ENCODE measurements at places on chromosomes 1 and 21.
A peak's percentile ranks its signal among the peaks of the same experiment; 100 is the strongest.

DNA sequence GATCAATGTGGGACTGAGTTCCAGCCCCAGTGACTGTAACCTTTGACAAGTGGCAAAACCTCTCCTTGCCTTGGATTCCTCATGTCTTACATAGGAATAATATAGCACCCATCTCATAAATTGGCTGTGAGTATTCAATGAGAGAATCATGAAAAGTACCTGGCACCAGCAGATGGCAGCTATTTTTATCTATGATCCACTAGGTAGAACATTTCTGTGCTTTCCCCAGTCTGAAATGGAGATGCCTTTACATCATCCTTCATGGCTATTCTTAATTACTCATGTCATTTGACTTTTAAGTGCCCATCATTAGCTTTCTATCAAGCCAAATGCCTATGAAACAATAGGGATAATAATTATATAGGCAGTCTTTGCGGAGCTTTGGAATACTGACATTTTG is 130.1 kb downstream of the TGFB2 start:
- DNase-seq: no peak

GRCh38 chr21:41482301-41482700 is 25.7 kb downstream of the TMPRSS2 start:
- DNase-seq: no peak

- no peak for DNase-seq
Measured at GRCh38 chr1:39174390-39175081, 30.0 kb upstream of the MACF1 start.

DNA sequence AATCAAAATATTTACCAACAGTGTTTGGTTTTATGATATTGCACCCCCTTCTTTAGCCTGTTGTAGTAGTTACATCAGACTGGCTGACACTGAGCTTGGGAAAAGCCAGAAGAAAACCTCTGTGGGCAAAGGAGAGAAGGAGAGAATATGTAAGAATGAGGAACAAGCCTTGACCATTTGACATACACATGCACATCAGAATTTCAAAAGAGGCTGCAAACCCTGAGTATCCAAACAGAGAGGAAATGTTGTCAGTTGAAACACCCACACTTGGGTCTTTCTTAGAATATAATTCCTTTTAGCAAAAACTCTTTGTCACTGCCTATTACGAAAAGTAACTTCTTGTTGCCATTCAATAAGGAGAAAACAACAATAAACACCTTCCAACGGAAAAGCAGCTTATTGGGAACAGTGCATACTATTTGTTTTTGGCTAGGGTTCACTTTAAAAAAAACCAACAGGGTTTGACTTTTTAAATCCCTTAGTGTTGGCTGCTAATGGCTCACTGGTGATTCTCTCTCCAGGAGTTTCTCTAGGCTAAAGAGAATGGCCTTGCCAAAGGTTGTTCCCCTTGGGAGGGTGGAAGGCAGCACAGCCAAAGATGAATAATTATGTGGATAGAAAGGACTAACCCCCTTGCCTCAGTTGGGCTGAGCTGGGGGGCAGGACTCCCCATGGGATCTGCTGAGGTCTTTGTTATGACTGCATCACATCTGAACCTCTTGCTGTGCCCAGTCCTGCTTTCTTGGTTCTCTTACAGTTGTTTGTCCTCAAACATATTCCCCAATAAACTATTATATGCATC is 48.9 kb downstream of the GORAB start:
- DNase-seq: no peak

GRCh38 chr1:48999321-48999720 is 222.6 kb upstream of the BEND5 start:
- DNase-seq: no peak

DNA sequence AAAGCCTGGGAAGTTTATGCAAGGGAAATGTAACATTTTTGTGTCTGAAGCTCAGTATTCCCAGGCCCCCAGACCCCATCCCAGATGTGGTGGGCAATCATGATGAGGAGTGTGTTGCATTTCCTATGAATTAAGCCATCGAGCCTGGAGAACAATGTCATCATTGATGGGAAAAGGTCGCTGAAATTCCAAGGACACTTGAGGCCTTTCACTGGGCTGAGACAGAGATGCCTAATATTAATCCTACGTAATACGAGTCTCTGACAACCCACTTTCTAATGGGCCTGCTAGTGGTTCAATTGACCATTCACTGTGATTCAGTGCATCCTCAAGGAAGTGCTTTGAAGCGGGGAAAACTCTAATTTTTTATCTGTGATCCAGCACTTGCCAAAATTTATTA is 291.6 kb downstream of the PLPP3 start:
- DNase-seq: no peak

DNA sequence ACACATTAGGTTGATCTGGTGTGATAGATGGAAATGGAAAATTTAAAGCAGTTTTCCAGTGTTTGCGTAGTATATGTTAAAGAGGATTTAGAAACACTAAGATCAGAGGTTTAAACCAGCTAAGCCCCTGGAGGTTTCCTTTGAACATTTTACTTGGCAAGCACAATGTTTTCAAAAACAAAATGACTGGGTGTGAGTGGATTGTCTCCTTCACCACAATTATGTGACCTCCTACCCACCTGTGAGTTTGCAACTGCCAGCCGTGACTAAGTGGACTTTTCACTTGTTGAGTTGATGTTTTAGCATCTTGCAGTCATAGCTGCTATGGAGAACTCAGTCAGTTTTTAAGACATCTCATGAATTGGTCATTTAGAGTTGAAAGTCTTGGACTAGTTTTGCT is 4.7 kb downstream of the CCDC190 start:
- DNase-seq: no peak

GRCh38 chr1:221696718-221697461 is 45.0 kb downstream of the DUSP10 start:
- no peak for DNase-seq

GRCh38 chr21:39390212-39390765 is 41.4 kb upstream of the HMGN1 start:
- DNase-seq: no peak

GRCh38 chr21:42780617-42781016 is 98.7 kb downstream of the WDR4 start:
- no peak for DNase-seq

GRCh38 chr1:230117694-230118093 is 50.7 kb downstream of the GALNT2 start:
- DNase-seq: no peak

- DNase-seq: no peak
Measured at GRCh38 chr1:11761988-11762406, at the start of gene C1orf167. Gene C1orf167 (plus strand): TSS chr1:11762193. CDS start chr1:11764401, 2,208 bp downstream.

GRCh38 chr1:32774950-32775634 is 42.1 kb downstream of the YARS1 start:
- DNase-seq: no peak

GRCh38 chr1:232969799-232970198 is 19.4 kb downstream of the NTPCR start:
- DNase-seq: no peak

- peak; percentile 52 for DNase-seq
Measured at GRCh38 chr1:209674957-209675564, at the start of gene G0S2. Gene G0S2 (plus strand): TSS chr1:209675412. CDS start chr1:209675685, 273 bp downstream.

- no peak for DNase-seq
Measured at GRCh38 chr1:157819896-157820295, at the start of gene FCRL1. Gene FCRL1 (minus strand): TSS chr1:157820120. CDS start chr1:157820037, 83 bp downstream.

- no peak for DNase-seq
Measured at GRCh38 chr1:25898223-25899015, 7.8 kb downstream of the STMN1 start.

- DNase-seq: no peak
Measured at GRCh38 chr1:7558481-7558880, 212.6 kb upstream of the VAMP3 start.
